G401 (cell line): ENCODE measurements at places on chromosomes 12 and 14. TPM values are rescaled to one million over a fixed set of nuclear protein-coding genes. Genes with fewer than 3 reads are reported as not detected.

DNA sequence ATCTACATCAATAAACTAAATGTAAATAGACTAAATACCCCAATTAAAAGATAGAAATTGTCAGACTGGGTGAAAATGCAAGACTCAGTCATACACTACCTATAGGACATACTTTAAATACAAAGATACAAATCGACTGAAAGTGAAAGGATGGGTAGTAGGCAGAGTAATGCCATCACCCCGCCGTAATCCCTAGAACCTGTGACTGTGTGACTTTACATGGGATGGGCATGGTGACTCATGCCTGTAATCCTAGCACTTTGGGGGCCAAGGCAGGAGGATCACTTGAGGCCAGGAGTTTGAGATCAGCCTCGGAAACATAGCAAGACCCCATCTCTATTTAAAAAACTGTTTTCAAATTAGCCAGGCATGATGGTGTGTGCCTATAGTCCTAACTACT, 2.6 kb upstream of the EVL start:
- DNase-seq = no peak

- DNase-seq = no peak
Observed at GRCh38 chr14:89730687-89731086, 223.8 kb downstream of the EFCAB11 start.

DNA sequence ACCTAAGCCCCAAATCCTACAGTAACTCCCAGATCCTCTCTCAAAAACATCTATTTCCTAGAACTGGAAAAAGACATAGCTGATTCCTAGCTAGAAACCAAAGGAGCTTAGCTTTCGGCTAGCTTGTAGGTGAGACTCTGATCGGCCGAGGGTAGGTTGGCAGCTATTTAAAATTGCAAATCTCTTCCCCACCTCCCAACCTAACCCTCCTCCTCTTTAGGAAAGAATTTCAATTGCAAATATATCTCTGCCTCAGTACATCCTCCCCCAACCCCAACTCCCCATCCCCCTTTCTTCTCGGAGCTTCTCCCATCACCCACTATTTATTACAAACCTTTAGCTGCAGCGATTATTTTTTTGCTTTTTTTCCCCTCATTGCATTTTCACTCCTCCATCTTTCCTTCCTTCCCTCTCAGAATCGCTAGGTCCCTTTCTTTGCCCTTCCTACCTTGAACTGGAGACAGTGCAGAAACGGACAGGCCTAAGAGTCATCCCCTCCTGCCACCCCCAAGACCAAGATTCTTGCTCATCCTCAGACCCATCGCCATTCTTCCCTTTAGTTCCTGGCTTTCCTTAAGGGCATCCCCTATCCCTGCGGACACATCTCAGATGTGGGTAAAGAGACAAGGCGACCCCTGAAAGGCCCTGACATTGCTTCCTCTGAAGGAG, 13.4 kb downstream of the ZFHX2 start:
- no peak for DNase-seq

DNA sequence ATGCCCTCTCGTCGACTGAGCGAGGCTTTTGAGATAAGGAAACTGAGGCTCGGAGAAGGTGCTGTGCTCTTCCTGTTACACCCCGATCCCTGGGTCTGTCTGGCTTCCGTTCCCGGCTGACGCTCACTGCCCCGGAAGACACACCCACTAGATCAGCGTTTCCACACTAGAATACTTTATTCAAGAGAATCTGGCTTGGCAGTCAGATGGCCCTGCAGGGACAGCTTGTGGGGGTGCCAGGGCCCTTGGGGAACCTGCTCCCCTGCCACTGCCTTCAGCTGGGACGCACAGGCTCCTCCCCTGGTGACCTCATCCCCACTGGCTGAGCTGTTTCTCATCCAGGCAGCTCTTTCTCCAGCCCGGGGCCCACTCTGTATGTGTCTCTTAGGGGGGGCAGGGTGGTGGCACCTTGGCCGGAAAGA, 13.7 kb downstream of the PGF start:
- DNase-seq = no peak

DNA sequence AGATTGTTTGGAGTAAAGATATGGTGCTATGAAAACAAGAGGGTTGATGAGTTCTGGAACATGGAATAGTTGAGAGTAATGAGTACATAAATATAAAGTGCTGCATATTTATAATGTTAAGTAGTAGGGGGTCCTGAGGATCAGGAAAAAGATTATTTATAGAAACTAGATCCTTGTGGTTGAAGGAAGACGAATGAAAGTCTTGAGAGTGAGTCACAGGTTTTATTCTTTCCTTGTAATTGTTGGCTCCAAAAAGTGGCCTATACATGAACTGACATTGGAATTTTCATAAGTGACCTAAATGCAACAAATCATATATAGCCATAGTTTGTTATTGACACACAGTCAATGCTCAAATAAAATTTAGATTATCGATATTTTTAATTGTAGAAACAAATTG, 440.4 kb upstream of the PRICKLE1 start:
- DNase-seq = no peak

DNA sequence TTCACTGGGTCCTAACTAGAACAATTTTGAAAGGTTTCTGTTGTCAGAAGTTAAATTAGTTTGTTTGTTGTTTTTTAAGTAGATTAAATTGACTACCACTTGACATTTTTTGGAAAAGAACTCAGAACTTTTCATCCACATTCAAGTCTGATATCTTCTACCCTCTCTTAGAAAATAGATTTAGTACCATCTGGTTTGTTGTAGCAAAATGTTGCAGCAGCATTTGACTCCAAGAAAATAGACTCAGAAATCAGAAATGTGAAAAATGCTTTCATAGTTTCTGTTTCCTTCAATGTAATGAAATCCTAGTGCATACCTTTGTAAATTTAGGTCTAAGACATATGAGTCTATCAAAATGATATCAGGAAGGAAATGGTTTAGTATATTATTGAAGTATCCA, 256.3 kb upstream of the CLEC14A start:
- no peak for DNase-seq

DNA sequence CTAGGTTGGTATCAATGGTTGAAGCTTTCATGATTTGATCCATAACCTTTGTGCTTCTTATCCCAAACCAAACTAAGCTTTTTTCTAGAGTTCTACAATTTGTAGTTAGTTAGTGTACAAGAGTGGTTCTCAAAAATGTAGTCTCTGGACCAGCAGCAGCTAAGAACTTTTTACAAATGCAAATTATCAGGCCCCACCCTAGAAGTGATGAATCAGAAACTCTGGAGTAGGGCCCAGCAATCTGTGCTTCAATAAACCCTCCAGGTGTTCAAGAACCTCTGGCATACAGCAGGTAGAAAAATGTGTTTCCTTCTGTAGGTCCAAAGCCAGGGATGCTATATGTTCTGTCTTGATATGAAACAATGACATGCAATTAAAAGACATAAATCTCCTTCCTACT, 26.1 kb upstream of the ACTR6 start:
- no peak for DNase-seq

- no peak for DNase-seq
Observed at GRCh38 chr12:116745554-116745953, 7.4 kb downstream of the RNFT2 start.

Gene ASIC1
- 9.2 and 13.1 TPM in 2 replicates for total RNA-seq

Gene PLXNC1
- total RNA-seq = not detected in 2 replicates

Gene BEST3
- total RNA-seq = 0.61 TPM in 1 of 2 replicates, not detected in the other

Gene NPFF
- 10.7 TPM in 1 of 2 replicates, not detected in the other for total RNA-seq

Gene BHLHE41
- total RNA-seq = 1.4 and 2.8 TPM in 2 replicates

Gene CLMN
- total RNA-seq = not detected in 2 replicates
